ENCODE measurements at places on chromosomes 6 and 20. TPM values are rescaled to one million over a fixed set of nuclear protein-coding genes. Genes with fewer than 3 reads are reported as not detected.

HLA-DQB2 gene
- polyA plus RNA-seq, result not detected

CRISP2 gene
- polyA plus RNA-seq, result not detected

DNA sequence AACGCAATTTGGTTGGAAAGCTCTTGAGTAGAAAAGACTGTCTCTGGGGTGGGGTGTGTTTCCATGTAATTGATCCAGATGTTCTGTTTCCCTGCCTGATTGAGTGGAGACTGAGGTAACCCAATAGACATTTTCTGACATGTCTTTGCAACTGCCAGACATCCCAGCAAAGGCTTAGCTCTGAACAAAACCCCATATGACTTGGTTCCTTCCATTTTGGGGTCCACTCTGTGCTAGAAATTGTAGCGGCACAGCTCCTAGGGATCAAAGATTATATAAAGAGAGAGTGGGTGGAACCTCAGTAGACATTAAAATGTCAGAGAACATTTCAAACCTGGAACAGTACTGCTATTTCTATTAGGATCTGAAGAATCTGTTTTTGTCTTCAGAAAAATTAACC is 189.3 kb downstream of the EDN1 start:
- no peak overlapping the region for H3K4me3 ChIP-seq
- peaks cover 24% of the 10 kb centered on the region for H3K4me1 ChIP-seq
- no peak for DNase-seq

GRCh38 chr6:107080036-107080435 is 35.3 kb downstream of the BEND3 start:
- no peaks in the 10 kb centered on the region for H3K36me3 ChIP-seq
- H3K27ac ChIP-seq, result no peak overlapping the region
- H3K4me3 ChIP-seq, result no peak overlapping the region
- H3K27me3 ChIP-seq, result no peaks in the 10 kb centered on the region
- no peak for DNase-seq
- peaks cover 6% of the 10 kb centered on the region for H3K4me1 ChIP-seq

LY6G5C gene
- 0.95 TPM for polyA plus RNA-seq

- no peak overlapping the region for H3K4me3 ChIP-seq
- DNase-seq, result no peak
- H3K27me3 ChIP-seq, result no peaks in the 10 kb centered on the region
- H3K27ac ChIP-seq, result no peak overlapping the region
- H3K4me1 ChIP-seq, result no peaks in the 10 kb centered on the region
Observed at GRCh38 chr6:165098165-165098564, 211.2 kb downstream of the C6orf118 start.

DNA sequence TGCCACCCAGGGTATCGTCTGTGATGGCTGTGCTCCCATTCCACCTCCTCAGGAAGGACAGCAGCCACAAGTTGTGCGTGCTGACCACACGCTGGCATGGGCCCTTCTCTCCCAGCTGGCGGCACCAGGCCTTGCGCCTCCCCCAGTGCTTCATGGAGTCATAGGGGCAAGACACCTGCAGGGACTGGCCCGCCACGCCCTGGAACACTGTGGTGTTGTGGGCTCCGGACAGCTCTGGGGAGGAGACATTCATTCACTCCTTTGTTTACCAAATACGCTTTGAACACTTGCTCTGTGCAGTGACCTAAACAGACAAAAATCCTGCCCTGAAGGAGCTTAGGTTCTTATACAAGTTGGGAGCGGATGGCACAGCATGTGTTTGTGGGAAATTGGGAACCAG is 1.5 kb downstream of the TREM2 start:
- H3K4me3 ChIP-seq, result no peak overlapping the region
- no peaks in the 10 kb centered on the region for H3K36me3 ChIP-seq
- no peaks in the 10 kb centered on the region for H3K27me3 ChIP-seq
- H3K27ac ChIP-seq, result no peak overlapping the region

GRCh38 chr20:63877755-63878470 is 12.8 kb downstream of the TPD52L2 start:
- no peak overlapping the region for H3K27ac ChIP-seq
- H3K27me3 ChIP-seq, result no peaks in the 10 kb centered on the region
- peaks cover 56% of the 10 kb centered on the region for H3K36me3 ChIP-seq
- H3K4me1 ChIP-seq, result peaks cover 11% of the 10 kb centered on the region
- H3K4me3 ChIP-seq, result no peak overlapping the region

DNA sequence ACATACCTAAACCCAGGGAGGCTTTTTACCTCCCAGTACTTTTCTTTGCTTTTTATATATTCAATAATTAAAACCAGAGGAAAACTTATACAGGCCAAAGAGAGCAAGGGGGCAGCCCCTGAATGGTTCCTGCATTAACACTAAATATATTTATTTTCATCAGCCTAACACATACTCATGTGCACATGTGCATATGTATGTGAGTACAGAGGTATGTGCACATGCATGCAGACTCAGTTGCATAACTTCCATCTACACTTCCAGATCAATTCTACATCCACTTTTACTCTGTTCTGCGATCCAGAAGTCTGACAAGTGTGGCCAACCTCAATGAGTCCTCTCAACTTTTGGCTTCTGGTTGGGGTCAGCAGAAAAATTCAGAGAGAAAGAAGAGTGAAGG is 794.2 kb downstream of the DHX35 start:
- no peaks in the 10 kb centered on the region for H3K36me3 ChIP-seq
- no peaks in the 10 kb centered on the region for H3K27me3 ChIP-seq
- DNase-seq, result no peak
- H3K27ac ChIP-seq, result no peak overlapping the region
- H3K4me3 ChIP-seq, result no peak overlapping the region

DNA sequence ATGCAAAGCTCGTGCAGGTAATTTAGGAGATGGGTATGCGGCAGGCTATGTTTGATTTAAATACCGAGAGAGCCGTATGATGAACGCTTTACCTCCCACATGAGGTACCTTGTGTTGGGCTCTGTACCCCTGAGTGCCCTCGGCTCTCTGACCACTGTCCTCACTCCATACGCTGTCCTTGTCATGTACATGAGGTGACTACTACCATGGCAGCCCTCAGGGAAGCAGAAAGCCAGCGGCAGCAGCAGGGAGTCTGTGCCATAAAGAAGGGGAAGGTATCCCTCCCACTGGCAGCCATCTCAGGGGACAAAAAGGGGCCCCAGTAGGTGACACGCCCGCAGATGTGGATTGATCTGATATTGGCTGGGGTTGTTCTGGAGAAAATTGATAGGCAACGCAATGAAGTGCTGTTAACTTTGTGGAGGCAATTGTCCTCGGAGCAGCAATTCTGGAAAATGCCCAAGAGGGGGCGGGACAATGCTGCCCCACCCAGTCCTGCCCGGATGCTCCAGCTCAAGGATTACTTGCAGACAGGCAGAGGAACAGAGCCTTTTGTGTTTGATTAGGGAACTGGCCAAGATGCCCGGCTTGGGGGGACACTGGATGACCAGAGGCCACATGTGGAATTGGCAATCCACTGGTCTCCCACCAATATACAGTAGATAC is 38.0 kb upstream of the HSF2 start:
- no peaks in the 10 kb centered on the region for H3K27me3 ChIP-seq
- H3K36me3 ChIP-seq, result no peaks in the 10 kb centered on the region
- DNase-seq, result no peak
- no peaks in the 10 kb centered on the region for H3K4me1 ChIP-seq

TRIM31 gene
- not detected for polyA plus RNA-seq

HLA-DPA1 gene
- polyA plus RNA-seq, result not detected

NKAIN2 gene
- not detected for polyA plus RNA-seq

DNA sequence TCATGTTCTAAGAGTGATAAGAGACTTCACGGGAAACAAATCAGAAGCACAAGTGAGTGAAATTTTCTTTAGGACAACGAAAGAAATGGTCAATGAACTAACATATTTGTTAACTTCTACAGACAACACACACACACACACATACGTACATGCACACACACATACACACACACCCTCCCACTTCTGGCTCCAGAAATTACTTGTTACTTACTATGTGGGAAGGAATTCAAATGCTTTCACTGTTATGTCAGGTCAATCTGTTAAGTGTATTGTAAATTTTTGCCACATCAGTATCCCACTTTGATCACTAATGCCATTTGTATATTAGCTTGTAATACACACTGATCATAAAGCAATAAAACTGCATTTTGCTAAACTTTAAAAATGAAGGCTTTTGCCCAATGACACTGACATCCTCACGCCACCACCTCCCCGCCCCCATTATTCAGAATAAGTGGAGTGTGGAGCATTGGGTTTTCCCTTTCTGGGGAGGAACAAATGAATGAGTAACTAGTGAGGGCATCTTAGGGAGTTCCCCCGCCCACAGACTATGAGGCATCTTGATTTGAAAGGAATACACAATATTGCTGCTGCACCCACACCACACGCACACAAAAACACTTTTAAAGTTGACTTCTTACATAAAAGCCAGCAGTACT is 76.2 kb downstream of the ATXN1 start:
- no peak for DNase-seq
- no peaks in the 10 kb centered on the region for H3K36me3 ChIP-seq
- peak overlapping the region; percentile 93 for H3K27ac ChIP-seq
- no peak overlapping the region for H3K4me3 ChIP-seq
- no peaks in the 10 kb centered on the region for H3K27me3 ChIP-seq

DNA sequence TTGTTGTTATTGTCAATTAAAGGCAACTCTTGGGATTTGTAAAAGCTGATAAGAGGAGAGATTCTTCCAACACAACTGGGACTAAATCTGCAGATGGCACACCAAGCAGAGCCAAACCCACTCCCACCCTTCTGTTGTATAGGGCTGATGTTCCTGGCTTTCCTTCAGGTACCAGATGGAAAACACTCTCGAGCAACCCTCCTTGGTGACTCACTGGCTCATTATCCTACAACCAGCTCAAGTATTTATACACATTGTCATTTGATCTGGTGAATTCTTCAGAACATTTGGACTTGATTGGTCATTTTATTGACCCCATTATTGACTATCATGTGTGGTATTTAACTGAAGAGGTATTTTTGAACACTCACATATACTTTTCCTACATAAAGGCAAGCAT is 190.3 kb upstream of the PCSK2 start:
- no peaks in the 10 kb centered on the region for H3K36me3 ChIP-seq
- no peak overlapping the region for H3K27ac ChIP-seq
- no peak overlapping the region for H3K4me3 ChIP-seq
- DNase-seq, result no peak
- H3K27me3 ChIP-seq, result no peaks in the 10 kb centered on the region

DNA sequence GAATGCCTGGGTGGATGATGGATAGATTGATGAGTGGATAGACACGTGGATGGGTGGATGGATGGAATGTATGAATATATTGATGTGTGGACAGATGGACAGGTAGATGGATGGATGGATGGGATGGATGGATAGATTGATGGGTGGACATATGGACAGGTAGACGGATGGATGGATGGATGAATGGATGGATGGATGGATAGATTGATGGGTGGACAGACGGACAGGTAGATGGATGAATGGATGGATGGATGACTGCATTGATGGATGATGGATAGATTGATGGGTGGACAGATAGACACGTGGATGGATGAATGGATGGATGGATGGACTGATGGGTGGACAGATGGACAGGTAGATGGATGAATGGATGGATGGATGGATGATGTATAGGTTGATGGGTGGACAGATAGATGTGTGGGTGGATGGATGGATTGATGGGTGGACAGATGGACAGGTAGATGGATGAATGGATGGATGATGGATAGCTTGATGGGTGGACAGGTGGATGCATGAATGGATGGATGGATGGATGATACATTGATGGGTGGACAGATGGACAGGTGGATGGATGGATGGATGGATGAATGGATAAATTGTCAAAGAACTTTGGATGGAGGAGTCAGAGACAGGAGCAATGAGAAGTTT is 171.4 kb upstream of the AFDN start:
- no peak overlapping the region for H3K4me3 ChIP-seq
- H3K27me3 ChIP-seq, result no peaks in the 10 kb centered on the region
- no peak overlapping the region for H3K27ac ChIP-seq
- no peaks in the 10 kb centered on the region for H3K36me3 ChIP-seq
- no peaks in the 10 kb centered on the region for H3K4me1 ChIP-seq

DNA sequence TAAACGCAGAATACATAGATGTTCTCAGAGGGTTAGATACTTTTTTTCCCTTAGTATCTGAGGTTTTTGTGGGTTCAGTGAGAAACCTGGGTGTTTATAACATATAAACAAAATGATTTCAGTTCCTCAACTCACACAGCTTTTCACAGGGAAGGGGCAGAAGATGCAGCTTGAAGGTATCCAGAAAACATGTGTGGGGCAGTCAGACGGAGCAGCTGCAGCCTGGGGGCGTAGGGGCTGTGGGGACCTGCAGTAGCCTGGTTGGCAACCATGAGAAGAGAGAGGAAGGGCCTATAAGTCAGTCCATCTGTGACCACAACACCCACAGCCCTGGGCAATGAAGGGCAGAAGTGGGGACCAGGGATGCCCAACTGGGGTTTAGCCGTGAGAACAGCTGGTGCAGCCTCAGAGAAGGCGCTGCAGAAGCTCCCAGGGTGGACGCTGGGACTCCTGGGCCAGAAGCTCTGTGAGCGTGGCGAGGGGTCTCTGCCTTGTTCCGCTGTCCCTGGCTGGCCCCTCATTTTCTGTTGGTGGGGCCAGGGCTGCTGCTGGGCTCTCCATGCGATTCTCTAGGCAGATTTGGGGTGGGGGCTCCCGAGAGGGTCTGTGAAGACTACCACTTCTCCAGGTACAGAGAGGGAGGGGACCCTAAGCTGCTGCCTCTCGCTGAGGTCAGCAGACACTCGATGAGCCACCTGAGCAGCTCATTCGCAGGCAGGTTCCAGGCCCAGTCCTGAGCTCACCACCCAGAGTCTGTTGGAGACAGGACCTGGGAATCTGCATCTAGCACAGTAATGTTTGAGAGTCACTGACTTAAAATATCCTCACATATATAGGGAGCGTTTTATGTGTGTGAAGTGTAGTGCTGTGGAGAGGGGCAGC is 181.2 kb downstream of the ZDHHC14 start:
- no peak for DNase-seq
- H3K4me3 ChIP-seq, result no peak overlapping the region
- H3K4me1 ChIP-seq, result no peaks in the 10 kb centered on the region
- no peaks in the 10 kb centered on the region for H3K27me3 ChIP-seq
- H3K36me3 ChIP-seq, result no peaks in the 10 kb centered on the region
- no peak overlapping the region for H3K27ac ChIP-seq

HMGCLL1 gene
- polyA plus RNA-seq, result 0.04 TPM

PHACTR3 gene
- polyA plus RNA-seq, result 1.4 TPM

RIMS4 gene
- not detected for polyA plus RNA-seq

DNA sequence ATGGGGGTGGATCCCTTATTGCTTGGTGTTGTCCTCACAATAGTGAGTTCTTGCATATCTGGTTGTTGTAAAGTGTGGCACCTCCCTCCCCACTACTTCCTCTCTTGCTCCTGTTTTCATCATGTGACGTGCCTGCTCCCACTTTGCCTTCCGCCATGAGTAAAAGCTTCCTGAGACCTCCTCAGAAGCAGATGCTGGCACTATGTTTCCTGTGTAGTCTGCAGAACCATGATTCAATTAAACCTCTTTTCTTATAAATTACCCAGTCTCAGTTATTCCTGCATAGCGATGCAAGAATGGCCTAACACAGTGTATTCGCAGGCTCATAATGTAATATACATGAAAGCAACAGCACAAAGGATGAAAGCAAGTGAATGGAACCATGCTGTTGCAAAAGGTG is 28.4 kb upstream of the ANKRD60 start:
- no peak overlapping the region for H3K4me3 ChIP-seq
- no peak overlapping the region for H3K27ac ChIP-seq
- peaks cover 7% of the 10 kb centered on the region for H3K36me3 ChIP-seq
- no peaks in the 10 kb centered on the region for H3K27me3 ChIP-seq
- DNase-seq, result no peak

Measured in keratinocyte (primary cell).